ENCODE measurements at places on chromosomes 1 and 21.

GRCh38 chr1:214351551-214352277 is 70.8 kb downstream of the SMYD2 start:
- DNase-seq = no peak

GRCh38 chr21:37168666-37169065 is 95.6 kb downstream of the TTC3 start:
- no peak for DNase-seq

GRCh38 chr1:115526900-115527299 is 114.9 kb upstream of the VANGL1 start:
- DNase-seq = no peak

DNA sequence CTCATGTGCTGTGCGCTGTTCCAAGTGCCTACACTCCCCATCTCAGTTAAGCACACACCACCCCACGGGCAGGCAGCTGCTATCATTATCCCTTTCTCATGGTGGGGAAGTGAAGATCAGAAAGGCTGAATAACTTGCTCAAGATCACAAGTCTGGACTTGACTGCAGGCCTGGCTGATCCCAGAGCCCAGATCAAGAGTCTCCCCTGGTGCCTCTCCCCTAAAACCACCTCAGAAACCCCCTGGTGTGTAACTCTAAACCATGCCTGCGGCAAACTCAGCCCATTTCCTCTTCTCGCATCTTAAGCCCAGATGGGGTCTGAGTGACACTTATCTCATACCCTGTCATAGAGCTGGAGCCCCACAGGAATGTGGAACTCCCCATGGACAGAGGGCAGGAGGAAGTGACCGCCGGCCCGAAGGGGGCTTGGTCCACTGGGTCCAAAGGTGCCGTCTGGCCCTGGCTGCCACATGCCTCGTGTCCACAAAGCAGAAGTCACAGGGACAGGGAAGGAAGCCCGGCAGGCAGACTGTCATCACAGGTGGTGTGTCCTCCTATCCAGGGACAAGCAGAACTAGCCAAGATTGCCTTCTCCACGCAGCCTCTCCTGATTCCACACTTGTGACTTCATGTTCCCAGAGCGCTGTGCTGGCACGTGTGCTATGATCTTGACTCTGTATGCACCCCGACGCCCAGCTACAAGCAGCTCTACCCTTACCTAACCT is 92.1 kb downstream of the SYF2 start:
- DNase-seq = no peak

- no peak for DNase-seq
These were observed 38.7 kb downstream of the ZBTB40 start for GRCh38 chr1:22490309-22490708.

GRCh38 chr1:160657250-160657781 is 10.5 kb upstream of the SLAMF1 start:
- no peak for DNase-seq

DNA sequence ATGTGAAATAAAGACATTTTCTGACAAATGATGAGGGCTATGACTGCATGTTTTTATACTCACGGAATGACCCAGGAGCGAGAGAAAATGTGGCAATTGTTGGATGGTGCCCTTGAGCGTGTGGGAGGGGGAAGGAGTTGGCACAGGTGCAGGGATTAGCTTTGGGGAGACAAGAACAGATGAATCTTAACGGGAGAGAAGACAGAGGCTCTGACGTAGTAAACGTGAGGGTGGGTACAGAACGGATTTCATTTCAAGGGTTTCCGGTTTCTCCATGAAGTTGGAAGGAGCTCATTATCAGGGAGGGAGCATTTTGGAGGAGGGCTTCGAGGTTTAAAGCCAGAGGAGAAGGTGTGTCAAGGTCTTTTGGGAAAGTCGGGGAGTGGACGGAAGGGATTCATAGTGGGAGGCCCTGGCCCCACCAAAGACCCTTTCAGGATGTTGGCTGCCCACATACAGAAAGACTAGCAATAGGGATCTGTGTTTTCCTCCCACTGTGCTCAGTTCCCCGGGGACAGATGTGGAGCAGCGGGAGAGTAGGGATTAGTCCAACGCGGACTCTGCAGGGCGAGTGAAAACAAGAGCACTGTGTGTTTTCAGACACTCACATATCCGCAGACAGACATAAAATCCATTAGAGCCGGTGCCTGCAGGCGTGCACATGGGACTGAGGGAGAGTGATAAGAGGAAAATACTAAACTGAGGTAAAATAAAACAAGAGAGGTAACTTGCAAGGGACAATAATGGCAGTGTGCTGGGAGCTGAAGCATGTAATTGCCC is 584.1 kb downstream of the AJAP1 start:
- DNase-seq = no peak

DNA sequence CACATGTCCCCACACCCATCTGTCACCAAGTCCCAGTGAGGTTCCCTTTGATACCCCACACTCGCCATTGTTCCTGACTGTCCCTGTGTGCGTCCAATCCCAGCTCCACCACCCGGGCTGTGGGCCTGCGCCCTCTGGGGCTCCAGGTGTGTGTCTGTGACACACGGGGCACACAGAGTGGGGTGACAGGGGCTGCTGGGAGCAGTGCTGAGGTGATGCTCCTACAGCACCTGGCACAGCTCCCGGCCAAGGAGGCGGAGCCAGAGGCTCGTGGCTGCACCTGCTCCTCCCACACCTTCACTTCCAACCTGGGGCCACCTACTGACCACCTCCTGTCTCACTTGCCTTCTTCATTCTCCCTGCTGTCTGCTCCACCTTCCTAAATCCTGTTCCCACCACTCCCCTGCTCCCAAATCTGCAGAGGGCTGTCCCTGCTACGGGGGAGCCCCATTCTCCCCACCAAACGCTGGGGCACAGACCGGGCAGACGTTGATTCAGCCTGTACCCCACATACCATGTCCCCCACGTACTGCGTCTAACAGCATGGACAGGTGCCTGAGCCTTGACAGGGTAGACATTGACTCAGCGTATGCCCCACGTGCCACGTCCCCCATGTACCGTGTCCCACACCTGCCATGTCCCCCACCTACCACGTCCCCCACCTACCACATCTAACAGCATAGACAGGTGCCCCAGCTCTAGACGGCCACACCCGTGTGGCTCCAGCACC is 16.4 kb downstream of the WDR4 start:
- no peak for DNase-seq

DNA sequence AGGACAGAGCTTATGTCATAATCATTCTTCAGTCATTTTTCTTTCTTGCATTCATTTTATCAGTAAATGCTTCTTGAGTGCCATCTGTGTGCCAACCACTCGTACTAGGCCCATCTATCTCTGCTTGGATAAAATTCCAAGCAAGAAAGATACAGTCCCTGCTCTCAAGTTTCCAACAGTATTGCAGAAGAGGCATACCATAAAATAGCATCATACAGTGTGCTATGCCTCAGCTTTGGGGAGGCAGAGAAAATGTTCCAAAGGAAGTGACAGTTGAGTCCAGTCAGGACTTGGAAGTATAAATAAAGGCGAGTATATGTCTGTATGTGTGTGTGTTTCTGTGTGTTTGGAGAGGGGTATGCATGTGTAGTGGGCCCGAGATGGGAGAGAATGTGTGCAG is 113.4 kb upstream of the HOOK1 start:
- no peak for DNase-seq
